ENCODE measurements at places on chromosomes 1 and 21.
A peak's percentile ranks its signal among the peaks of the same experiment; 100 is the strongest.

DNA sequence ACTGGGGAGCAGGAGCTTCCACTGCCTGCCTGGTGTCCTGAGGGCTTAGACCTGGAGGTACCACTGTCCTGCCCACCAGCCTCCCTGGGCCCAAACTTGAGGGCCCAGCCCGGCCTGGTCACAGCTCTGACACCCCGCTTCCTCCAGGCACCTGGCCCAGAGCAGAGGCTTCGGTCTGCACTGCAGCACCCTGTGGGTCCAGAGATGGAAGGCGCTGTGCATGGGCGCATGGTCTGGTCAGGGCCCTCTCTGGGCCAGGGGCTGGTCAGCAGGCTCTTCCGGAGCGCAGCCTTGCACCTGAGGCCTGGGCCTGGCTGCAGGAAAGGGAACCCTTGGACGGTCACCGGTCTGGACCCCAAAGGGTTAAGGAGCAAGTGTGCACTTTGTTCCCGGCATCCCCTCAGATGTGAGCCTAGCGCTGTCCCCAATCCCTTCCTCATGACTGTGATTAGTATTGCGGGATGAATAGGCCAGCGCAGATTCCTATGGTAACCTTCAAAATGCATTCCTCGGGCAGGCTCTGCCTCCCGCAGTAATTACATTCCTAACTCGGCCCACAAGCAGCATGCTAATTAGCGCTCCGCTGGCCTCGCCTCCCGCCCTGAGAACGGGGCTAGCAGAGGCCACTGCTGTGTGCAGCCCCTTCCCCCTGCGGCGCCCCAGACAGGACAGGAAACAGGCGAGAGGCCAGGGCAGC lies 36.3 kb downstream of the PRDM16 start:
- no peaks in the 10 kb centered on the region for H3K27me3 ChIP-seq
- no peak overlapping the region for H3K27ac ChIP-seq
- no peak overlapping the region for H3K4me3 ChIP-seq
- no peaks in the 10 kb centered on the region for H3K4me1 ChIP-seq
- DNase-seq = no peak

GRCh38 chr1:203180611-203181330 lies 5.1 kb upstream of the MYBPH start:
- no peak for DNase-seq
- H3K27ac ChIP-seq = no peak overlapping the region
- H3K27me3 ChIP-seq = no peaks in the 10 kb centered on the region
- peaks cover 29% of the 10 kb centered on the region for H3K4me1 ChIP-seq
- no peaks in the 10 kb centered on the region for H3K36me3 ChIP-seq
- no peak overlapping the region for H3K4me3 ChIP-seq

GRCh38 chr1:35533586-35533985 lies 23.6 kb downstream of the KIAA0319L start:
- H3K4me3 ChIP-seq = no peak overlapping the region
- peaks cover 20% of the 10 kb centered on the region for H3K4me1 ChIP-seq
- no peaks in the 10 kb centered on the region for H3K27me3 ChIP-seq
- DNase-seq = no peak
- no peaks in the 10 kb centered on the region for H3K36me3 ChIP-seq

- no peak for DNase-seq
- no peak overlapping the region for H3K27ac ChIP-seq
- no peaks in the 10 kb centered on the region for H3K4me1 ChIP-seq
These were observed 47.9 kb upstream of the NEK2 start for GRCh38 chr1:211723273-211723672.

DNA sequence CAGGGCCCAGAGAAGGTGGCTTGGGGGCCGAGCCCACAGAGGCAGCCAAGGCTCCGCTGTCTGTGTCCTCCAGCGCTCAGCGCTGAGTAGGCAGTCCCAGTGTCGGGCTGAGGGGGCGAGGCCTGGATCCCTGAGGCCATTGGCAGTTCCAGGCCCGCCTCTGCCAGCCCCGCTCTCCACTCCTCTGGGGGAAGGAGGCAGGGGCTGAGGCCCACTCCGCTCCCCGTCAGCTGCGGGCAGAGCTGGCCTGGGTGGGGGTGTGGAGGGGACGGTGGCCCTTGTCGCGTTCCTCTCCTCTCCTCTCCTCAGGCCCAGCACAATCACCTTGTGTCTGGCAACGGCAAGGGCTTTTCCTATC lies 132.8 kb downstream of the CASZ1 start:
- H3K27ac ChIP-seq = no peak overlapping the region
- H3K36me3 ChIP-seq = no peaks in the 10 kb centered on the region
- H3K27me3 ChIP-seq = no peaks in the 10 kb centered on the region
- no peak for DNase-seq
- H3K4me3 ChIP-seq = peak overlapping the region; percentile 8

Data from vagina (tissue), 2 donors.